Activated T-cell treated with anti-CD3 and anti-CD28 coated beads, Interleukin-2, amount 50 U/mL, for 72 hours (primary cell): ENCODE measurements at places on chromosomes 6 and 20.

- H3K27ac ChIP-seq = no peak overlapping the region
- no peak for DNase-seq
- H3K27me3 ChIP-seq = no peaks in the 10 kb centered on the region
- H3K36me3 ChIP-seq = no peaks in the 10 kb centered on the region
- peaks cover 5% of the 10 kb centered on the region for H3K4me1 ChIP-seq
Measured at GRCh38 chr20:57649617-57650015, 29.4 kb upstream of the ZBP1 start.

GRCh38 chr6:99143108-99143861 lies 195.5 kb upstream of the FBXL4 start:
- no peak overlapping the region for H3K27ac ChIP-seq
- no peaks in the 10 kb centered on the region for H3K4me1 ChIP-seq
- no peak overlapping the region for H3K4me3 ChIP-seq
- no peak for DNase-seq
- H3K27me3 ChIP-seq = no peaks in the 10 kb centered on the region

- no peaks in the 10 kb centered on the region for H3K4me1 ChIP-seq
- H3K4me3 ChIP-seq = no peak overlapping the region
- H3K27ac ChIP-seq = no peak overlapping the region
- peaks cover 17% of the 10 kb centered on the region for H3K27me3 ChIP-seq
Measured at GRCh38 chr6:119736296-119737021, 386.9 kb upstream of the MAN1A1 start.

- DNase-seq = no peak
- peaks cover 3% of the 10 kb centered on the region for H3K36me3 ChIP-seq
- H3K4me3 ChIP-seq = no peak overlapping the region
- no peak overlapping the region for H3K27ac ChIP-seq
Measured at GRCh38 chr6:36025260-36025931, 955 bp upstream of the SLC26A8 start.

- no peaks in the 10 kb centered on the region for H3K4me1 ChIP-seq
- H3K4me3 ChIP-seq = no peak overlapping the region
- no peak for DNase-seq
- no peaks in the 10 kb centered on the region for H3K27me3 ChIP-seq
- no peak overlapping the region for H3K27ac ChIP-seq
Measured at GRCh38 chr6:97032955-97033354, 108.4 kb downstream of the KLHL32 start.

DNA sequence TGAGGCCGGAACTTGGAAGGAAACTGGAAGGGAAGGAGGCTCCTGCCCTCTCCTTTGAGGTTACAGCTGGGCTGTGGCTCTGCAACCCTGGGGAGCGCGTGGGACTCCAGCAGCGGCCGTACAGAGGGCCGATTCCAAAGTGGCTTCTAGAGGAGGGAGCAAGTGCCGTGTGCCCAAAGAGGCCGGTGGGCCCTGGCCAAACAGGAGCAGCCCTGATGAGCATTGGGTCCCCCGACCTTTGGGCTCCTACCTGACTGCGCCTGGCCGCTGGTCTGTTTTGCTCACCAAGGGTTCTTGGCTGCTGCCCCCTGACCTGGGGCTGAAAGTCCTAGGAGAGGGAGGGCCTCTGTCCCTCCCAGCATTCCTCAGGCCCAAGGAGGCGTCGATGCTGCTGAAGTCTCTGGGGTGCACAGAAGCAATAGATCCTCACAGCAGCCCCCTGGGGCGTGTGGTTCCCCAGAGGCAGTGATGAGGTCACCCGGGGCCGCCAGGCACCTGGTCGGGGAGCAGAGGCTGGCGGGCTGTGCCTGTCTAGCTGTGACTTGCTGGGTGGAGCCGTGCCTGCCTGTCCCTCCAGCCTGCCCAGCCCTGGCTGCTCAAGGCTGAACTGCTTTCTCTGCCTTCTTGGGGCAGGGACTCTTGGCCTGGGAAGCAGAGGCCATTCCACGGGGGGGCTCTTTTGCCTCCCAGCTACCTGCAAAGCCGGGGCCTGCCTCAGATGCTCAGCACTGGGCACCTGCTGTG lies 9.8 kb downstream of the RBM38 start:
- peak overlapping the region; percentile 81 for H3K4me3 ChIP-seq
- no peaks in the 10 kb centered on the region for H3K27me3 ChIP-seq
- peaks cover 66% of the 10 kb centered on the region for H3K4me1 ChIP-seq
- H3K36me3 ChIP-seq = peaks cover 8% of the 10 kb centered on the region
- peak; percentile 32 for DNase-seq
- peak overlapping the region; percentile 82 for H3K27ac ChIP-seq

GRCh38 chr20:4581838-4582237 lies 139.9 kb upstream of the PRND start:
- H3K4me3 ChIP-seq = no peak overlapping the region
- peaks cover 16% of the 10 kb centered on the region for H3K4me1 ChIP-seq
- peaks cover 5% of the 10 kb centered on the region for H3K36me3 ChIP-seq
- no peak overlapping the region for H3K27ac ChIP-seq
- peaks cover 68% of the 10 kb centered on the region for H3K27me3 ChIP-seq
- DNase-seq = no peak

GRCh38 chr6:28322661-28323060 lies 13.3 kb downstream of the ZSCAN31 start:
- no peak for DNase-seq
- H3K4me3 ChIP-seq = no peak overlapping the region
- H3K4me1 ChIP-seq = no peaks in the 10 kb centered on the region

DNA sequence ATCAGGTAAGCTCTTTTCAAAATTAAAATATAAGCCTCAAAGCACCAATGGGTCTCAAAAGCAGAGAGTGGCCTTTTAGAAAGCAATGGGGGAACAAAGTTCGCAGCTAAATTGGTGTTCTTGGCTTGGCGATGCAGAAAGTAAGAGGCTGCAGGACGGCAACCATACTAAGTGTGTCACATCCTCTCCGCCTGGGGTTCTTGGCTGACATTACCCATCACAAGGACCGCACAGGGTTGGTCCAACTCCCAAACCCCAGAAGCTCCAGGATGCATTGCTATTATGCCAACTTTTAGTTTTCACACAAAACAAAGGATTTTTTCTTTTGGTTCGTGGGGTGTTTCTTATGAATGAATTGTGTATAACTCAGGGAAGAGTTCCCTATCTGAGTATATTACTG lies 124.8 kb downstream of the PRKN start:
- H3K27ac ChIP-seq = no peak overlapping the region
- H3K27me3 ChIP-seq = no peaks in the 10 kb centered on the region
- no peak overlapping the region for H3K4me3 ChIP-seq
- no peaks in the 10 kb centered on the region for H3K4me1 ChIP-seq
- H3K36me3 ChIP-seq = no peaks in the 10 kb centered on the region

DNA sequence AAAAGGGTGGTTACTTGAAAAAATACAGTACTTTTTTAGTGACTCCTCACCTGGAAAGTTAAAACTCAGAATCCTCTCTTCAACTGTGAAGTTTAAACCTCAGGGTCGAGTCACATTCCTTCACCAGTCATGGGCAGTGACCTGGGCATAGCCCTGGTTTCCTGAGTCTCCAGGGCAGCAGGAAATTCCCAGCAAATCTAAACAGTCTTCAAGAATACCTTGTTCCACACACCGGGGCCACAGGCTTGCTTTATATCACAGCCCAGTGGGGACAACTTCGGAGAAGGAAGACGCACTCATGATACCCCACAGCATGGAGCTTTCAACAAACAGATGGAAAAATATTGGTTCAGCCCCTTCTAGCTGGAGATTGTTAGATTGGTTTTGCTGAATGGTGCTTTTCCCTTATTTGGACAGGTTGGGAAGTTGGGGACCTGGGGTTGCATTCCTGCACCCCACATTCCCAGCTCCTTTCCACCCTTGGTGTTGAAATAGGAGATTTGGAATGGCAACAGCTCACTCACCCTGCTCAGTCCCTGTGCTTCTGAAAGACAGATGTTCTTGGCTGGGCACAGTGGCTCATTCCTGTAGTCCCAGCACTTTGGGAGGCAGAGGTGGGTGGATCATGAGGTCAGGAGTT lies 113.0 kb upstream of the TMEM170B start:
- no peak overlapping the region for H3K27ac ChIP-seq
- H3K36me3 ChIP-seq = peaks cover 1% of the 10 kb centered on the region
- H3K27me3 ChIP-seq = peaks cover 19% of the 10 kb centered on the region
- no peak overlapping the region for H3K4me3 ChIP-seq

- H3K27ac ChIP-seq = peak overlapping the region; percentile 79
- DNase-seq = peak; percentile 81
- peak overlapping the region; percentile 95 for H3K4me3 ChIP-seq
- H3K36me3 ChIP-seq = peaks cover 16% of the 10 kb centered on the region
- H3K27me3 ChIP-seq = no peaks in the 10 kb centered on the region
Measured at GRCh38 chr6:43773050-43773979, 3.3 kb downstream of the VEGFA start.

GRCh38 chr20:43318755-43319297 lies 129.1 kb upstream of the PTPRT start:
- H3K36me3 ChIP-seq = no peaks in the 10 kb centered on the region
- no peak overlapping the region for H3K4me3 ChIP-seq
- H3K4me1 ChIP-seq = no peaks in the 10 kb centered on the region
- H3K27me3 ChIP-seq = peaks cover under 1% of the 10 kb centered on the region

DNA sequence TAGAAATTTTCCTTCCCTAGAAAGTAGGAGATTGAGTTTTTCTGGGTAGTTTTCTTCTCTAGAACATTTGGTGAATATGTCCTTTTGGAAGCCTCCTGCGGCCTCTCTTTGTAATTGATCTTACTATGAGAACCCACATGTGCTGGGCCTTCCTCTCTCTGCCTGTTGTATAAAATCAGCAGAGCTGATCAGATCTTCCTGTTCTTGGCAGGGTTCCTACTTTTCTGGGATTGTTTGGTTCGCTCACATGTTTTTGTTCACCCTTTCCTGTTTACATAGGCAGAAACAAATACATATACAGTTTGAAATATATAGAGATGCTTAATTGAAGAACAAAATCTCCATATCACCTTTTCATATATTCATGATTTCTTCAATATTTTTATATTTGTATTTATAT lies 57.8 kb downstream of the IL22RA2 start:
- no peaks in the 10 kb centered on the region for H3K4me1 ChIP-seq
- peaks cover 3% of the 10 kb centered on the region for H3K36me3 ChIP-seq
- H3K27me3 ChIP-seq = no peaks in the 10 kb centered on the region
- no peak for DNase-seq

- no peaks in the 10 kb centered on the region for H3K4me1 ChIP-seq
- no peak overlapping the region for H3K4me3 ChIP-seq
- no peak for DNase-seq
- no peaks in the 10 kb centered on the region for H3K27me3 ChIP-seq
- H3K27ac ChIP-seq = no peak overlapping the region
Measured at GRCh38 chr6:50778696-50779095, 40.0 kb upstream of the TFAP2B start.

DNA sequence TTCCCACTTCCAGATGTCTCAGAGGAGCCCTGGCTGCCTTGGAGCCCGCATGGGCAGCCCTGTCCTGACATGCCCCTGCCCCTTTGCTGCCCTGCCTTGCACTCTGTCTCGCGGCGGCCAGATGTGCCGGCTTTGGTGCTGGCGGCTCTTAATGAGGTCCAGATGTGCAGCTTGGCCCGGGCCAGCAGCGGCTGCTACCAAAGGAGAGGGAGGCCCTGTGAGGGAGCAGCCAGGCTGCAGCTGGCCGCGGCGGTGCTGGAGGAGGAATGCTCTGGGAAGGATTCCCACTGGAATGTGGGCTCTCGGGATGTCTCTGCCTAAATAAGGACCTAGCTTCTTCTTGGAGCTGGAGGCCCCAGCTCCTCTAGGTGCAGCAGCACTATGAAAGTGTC lies 72.4 kb downstream of the FGD2 start:
- H3K4me3 ChIP-seq = no peak overlapping the region
- no peak for DNase-seq
- no peaks in the 10 kb centered on the region for H3K27me3 ChIP-seq
- no peaks in the 10 kb centered on the region for H3K4me1 ChIP-seq
- H3K36me3 ChIP-seq = peaks cover 2% of the 10 kb centered on the region

GRCh38 chr20:56796345-56796744 lies 167.2 kb downstream of the TFAP2C start:
- H3K4me3 ChIP-seq = no peak overlapping the region
- H3K4me1 ChIP-seq = peaks cover 5% of the 10 kb centered on the region
- DNase-seq = no peak

DNA sequence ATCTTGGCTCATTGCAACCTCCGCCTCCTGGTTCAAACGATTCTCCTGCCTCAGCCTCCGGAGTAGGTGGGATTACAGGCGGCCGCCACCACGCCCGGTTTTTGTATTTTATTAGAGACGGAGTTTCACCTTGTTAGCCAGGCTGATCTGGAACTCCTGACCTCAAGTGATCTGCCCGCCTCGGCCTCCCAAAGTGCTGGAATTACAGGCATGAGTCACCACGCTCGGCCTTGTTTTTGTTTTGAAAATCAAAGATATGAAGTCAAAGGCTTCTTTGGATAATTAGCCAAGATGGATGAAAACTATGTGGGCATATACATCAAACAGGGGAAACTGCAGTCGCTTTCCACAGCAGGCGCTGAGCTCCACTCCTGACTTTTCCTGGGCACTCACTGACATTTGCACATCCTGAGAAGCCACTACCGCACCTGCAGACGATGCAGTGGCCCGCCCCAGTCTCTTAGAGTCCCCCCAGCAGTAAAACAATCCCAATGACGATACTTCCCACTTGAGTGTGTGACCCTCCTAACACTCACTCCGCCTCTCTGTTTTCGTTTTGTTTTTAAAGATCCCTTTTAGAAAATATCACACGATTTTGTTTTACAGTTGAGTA lies 44.1 kb downstream of the GJA1 start:
- H3K36me3 ChIP-seq = no peaks in the 10 kb centered on the region
- no peak for DNase-seq
- H3K4me3 ChIP-seq = no peak overlapping the region
- H3K4me1 ChIP-seq = no peaks in the 10 kb centered on the region

GRCh38 chr6:31559958-31560696 lies 12.0 kb upstream of the LTA start:
- peak overlapping the region; percentile 68 for H3K27ac ChIP-seq
- peaks cover 15% of the 10 kb centered on the region for H3K36me3 ChIP-seq
- peak overlapping the region; percentile 77 for H3K4me3 ChIP-seq
- DNase-seq = peak; percentile 58
- peaks cover 88% of the 10 kb centered on the region for H3K4me1 ChIP-seq
- peaks cover 4% of the 10 kb centered on the region for H3K27me3 ChIP-seq

- no peak for DNase-seq
- no peak overlapping the region for H3K27ac ChIP-seq
- no peaks in the 10 kb centered on the region for H3K4me1 ChIP-seq
- no peak overlapping the region for H3K4me3 ChIP-seq
Measured at GRCh38 chr6:19410481-19410880, 426.7 kb upstream of the ID4 start.
